ENCODE measurements at places on chromosomes 3 and 15.

DNA sequence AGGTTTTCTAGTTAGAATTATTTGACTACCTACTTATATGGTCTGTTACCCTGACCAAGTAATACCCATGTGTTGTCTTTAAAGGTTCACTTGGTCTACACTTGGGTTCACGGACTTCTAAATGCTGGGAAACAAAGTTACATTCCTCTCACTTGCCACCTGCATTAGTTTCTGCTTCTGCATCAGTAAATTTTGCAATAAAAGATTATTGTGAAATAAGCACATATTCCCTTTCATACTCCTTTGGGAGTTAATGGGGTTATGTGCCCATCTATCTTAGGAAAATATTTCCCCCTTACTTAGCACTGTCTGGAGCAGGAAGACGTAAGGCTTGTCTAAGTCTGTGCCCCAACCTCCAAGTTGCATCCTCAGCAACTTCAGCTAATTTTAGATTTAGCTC lies 160.7 kb downstream of the FRMD5 start:
- DNase-seq = no peak

GRCh38 chr15:48370460-48370859 lies 39.2 kb downstream of the DUT start:
- DNase-seq = no peak

DNA sequence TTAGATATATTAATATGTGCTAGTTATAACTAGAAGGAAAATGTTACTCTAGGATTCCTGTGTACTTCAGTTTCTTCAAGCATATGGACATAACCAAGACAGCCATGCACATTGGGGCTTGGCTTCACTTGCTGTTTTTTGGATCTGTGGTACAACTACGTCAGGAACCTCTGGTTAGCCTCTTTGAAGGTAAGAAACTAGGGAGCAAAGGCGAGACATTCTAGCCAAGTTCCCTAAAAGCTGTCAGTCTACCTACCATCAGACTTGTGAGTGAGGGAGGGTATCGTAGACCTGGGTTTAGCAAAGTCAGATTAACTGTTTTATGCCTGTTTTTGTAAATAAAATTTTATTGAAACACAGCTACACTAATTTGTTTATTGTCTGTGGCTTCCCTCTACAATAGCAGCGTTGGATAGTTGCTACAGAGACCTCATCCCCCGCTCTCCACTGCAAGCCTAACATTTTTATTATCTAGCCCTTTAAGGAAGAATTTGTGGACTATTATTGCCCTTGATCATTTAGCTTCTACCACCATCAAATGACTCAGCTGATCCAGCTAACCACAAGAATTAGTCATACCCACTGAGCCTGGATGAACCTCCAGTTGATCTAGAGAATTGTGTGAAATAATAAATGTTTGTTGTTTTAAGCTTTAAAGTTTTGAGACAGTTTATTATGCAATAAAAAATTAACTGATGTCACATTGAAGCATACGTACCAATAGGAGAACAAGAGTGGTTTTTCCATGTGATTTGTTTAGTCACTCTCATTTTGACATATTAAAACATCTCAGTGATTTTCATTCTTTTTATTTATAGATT lies 58.1 kb downstream of the RSRC1 start:
- DNase-seq = peak; percentile 29

- DNase-seq = no peak
Observed at GRCh38 chr3:60431599-60431958, 819.7 kb downstream of the FHIT start.

DNA sequence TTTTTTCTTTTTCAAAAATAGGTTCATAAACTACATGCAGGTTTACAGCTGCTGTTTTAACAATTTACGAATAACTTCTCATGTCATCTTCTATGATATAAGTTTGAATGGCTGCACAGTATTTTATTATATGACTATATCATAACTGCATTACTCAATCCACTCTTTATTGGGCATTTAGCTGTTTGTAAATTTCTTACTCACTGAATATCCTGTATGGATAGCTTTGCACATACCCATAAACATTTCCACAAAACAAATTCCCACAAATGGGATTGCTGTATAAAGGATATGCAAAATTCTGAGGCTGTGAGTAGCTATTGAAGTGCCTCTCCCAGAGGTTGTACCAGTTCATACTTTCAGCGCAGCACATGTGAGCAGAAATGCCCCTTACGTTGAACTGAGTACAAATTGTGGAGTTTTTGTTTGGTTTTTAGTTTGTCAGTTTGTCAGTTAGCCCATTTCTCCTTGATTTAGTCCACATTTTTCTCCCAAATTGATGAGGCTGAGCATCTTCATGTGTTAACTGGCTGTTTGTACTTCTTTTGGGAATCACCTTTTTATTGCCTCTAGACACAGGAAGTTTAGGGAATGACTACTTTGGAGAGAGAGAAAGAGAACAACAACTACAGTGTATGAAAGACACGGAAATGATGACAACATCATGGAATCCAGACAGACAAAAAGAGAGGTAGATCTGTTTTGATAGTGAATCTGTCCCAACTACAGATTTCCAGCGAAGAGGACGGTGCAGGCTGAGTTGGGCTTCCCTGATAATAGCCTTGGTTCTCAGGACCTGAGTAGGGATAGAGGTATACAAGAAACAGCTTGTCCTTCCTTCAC lies 24.8 kb downstream of the TTC23 start:
- DNase-seq = no peak

DNA sequence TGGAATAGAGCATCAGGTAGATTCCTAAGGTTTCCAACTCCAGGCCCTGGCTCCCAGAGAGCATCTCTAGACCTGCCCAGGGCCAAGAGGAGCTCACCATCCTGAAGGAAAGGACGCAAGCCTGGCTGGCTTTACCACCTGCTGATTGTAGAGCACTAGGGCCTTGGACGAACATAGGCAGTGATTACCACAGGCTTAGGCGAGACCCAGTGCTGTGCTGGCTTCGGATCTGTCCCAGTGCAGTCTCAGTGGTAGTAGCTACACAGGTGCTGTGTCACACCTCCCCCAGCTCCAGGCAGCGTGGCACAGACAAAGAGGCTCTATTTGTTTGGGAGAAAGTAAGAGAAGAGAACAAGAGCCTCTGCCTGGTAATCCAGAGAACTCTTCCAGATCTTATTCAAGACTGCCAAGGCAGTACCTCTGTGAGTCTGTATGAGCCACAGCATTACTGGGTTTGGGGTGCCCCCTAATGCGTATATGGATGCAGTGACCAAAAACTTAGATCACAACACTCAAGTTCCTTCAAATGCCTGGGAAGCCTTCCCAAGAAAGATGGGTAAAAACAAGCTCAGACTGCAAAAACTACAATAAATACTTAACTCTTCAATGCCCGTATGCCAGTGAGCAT lies 25.4 kb downstream of the ISG20 start:
- peak; percentile 71 for DNase-seq

DNA sequence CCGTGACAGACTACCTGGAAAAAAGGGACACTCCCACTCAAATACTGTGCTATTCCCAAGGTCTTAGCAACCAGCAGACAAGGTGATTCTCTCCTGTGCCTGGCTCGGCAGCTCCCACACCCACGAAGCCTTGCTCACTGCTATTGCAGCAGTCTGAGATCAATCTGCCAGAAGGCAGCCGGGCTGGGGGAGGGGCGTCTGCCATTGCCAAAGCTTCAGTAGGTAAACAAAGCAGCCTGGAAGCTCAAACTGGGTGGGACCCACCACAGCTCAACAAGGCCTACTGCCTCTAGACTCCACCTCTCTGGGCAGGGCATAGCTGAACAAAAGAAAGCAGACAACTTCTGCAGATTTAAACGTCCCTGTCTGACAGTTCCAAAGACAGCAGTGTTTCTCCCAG lies 128.4 kb upstream of the SETMAR start:
- no peak for DNase-seq

- no peak for DNase-seq
Observed at GRCh38 chr3:97613139-97613538, 151.4 kb upstream of the ARL6 start.

DNA sequence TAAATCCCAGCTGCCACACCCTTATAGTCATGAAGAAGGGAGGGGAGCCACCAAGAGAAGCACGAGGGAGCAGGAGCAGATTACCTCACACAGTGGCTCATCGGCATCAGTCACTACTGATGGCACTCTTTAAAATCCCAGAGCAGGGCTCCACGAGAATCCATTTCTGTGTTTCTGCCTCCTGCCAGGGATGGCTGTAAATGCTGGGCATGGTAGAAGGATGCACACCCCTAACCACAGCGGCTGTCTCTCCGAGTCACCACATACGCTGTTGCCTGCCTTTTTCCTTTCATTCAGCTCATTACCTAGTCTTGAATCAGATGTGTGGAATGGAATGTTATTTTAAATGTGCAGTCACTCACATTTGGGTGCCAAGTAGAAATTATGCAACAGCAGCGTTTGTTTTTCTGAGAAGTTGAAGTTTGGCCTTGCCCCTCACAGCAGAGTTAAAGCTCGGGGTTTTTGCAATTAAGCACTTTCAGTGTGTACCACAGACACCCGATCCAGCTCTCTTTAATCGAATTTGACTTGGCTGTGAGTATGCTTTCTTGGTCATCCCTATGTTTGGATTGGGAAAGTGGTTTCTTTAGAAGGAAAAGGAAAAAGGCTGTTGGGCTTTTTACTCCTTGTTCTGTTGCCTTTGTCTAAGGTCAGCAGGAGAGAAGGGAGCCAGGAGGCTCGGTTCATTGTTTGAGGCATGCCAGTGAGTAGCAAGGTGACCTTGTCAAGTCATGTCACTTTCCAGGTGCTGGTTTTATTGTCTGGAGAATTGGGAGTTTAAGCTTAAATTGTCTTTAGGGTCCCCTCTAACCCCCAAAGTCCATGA lies 284.2 kb upstream of the TPM1 start:
- DNase-seq = no peak

DNA sequence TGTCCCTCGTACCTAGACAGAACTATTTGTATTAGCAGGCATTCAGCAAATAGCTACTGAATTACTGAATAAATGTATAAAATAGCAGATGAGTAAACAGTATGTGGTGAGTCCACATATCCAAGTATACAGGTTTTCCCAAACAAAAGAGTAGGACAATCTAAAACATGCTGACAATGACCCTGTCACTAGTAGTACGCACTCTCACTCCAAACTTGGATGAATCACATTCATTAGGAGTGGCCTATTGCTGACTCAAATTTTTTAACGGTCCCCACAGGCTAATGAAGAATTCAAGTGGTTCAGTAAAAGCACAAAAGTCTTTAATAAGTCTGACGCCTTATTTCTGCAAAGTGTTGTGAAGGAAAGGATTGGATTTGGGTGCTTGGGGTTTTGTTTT lies 449.3 kb upstream of the THBS1 start:
- no peak for DNase-seq

- DNase-seq = no peak
Observed at GRCh38 chr3:197249542-197249941, 48.9 kb downstream of the DLG1 start.

- no peak for DNase-seq
Observed at GRCh38 chr15:66291816-66292570, 1.4 kb upstream of the DIS3L start.

DNA sequence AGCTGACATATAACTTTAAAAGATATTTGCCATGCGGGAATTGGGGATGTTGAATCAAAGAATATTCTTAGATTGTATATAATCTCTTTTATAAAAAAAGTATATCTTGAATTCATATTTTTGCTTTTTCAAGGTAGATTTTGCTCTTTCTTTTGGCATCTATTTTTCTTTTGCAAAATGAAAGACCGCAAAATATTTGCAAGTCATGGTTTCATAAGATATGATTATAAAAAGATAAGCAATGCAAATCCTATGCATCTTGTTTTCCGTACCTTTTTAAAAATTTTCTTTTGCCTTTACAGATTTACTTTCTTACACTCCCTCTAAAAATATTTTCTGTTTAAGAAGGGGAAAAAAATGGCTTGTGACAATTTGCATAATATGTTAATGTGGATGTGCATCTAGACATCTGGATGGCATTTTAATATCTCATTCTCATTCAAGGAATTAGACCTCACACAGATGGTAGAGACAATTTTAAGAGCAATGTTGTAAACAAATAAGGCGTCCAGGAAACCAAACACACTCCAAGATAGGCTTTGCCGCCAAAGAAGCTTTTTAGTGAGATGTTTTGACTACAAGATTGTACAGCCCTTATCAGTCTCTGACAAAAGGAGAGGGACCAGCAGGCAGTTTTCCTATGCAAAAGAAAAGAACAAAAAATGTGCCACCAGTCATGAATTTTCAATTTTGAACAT lies 371.1 kb downstream of the CHL1 start:
- no peak for DNase-seq

DNA sequence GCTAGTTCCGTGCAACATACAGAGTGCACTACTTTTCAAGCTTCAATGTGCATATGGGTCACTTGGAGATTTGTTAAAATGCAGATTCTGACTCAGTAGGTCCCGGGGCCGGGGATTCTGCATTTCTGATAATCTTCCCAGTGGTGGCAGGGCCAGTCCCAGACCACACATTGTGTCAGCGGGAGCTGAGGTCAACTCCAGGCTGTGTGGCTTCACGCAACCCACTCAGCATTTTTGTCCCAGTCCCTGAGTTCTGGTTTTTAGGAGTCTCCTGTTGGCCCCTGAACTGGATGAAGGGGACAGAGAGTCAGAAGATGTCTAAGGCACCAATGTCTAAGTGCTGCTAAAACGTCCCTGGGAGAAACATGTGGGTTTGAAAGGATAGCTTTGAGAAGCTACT lies 26.1 kb upstream of the CCDC174 start:
- DNase-seq = no peak

DNA sequence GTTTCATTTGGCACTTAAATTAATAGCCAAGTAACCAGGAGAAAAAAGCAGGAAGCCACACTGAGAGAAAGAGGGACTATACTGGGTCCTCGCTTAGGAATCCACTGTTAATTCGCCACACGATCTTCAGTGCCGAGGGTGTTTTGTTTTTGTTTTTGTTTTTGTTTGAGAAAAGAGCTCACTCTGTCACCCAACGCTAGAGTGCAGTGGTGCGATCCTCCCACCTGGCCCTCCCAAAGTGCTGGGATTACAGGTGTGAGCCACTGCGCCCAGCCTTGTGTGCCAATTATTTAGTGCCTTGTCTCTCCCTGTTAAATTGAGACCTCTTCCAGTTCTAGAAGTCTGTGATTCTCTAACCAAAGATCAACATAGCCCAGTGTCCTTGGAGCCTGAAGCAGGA lies 53.8 kb upstream of the TPM1 start:
- DNase-seq = no peak

DNA sequence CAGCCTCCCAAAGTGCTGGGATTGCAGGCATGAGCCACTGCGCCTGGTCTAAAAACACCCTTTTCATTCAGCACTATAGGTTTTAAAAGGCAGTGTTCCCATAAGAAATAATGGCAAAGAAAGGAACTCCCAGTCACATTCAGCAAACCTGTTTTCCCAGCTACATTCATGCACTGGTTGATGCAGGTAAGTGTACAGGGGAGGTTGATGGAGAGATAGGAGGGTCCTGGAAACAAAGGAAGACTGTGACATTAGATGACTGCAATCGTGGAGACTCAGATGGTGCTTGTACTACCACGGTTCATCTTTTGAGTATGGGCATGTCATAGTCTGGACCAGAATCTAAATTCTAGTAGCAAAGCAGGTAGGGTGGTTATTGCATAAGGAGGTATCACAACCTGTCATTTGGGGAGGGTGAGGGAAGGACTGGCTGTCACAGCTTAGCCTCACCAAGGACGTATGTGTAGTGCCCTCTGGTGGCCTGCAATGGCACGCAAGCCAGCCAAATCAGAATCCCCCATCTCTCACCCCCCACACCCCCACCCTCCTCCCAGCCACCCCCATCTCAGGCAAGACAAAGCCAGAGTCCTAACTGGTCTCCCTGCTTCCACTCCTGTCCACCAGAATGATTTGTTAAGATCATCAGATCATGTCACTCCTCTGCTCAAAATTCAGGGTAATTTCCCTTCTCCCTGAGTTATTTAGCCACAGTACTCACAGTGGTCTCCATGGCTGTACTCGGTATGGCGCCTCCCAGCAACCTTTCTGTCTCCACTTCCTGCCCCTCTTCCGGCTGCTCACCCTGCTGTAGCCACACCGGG lies 28.8 kb upstream of the UBL7 start:
- DNase-seq = peak; percentile 77

GRCh38 chr15:67133738-67134066 lies 68.3 kb downstream of the SMAD3 start:
- no peak for DNase-seq

Data from CD4-positive, alpha-beta T cell treated with Interleukin-1 beta for 1 hour (primary cell).